KG1 (cell line): ENCODE measurements at places on chromosomes 5 and 9.

- DNase-seq, result no peak
Observed at GRCh38 chr5:147226512-147226911, 8.3 kb upstream of the STK32A start.

GRCh38 chr9:82923092-82923911 is 139.6 kb downstream of the RASEF start:
- no peak for DNase-seq

DNA sequence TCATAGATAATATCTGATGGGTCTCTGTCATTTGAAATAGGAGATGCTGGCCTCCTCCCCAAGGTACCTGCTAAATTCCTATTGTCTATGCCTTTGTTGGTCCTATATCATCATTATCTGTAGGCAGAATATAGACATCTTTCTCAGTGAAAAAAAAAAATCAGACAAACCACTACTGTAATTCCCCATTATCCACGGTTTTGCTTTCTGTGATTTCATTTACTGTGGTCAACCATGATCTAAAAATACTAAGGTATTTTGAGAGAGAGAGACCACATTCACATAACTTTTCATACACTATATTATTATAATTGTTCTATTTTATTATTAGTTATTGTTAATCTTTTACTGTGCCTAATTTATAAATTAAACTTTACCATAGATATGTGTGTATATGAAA is 122.5 kb downstream of the INVS start:
- DNase-seq, result no peak

- no peak for DNase-seq
Observed at GRCh38 chr9:126158588-126159429, 167.8 kb upstream of the MVB12B start.

DNA sequence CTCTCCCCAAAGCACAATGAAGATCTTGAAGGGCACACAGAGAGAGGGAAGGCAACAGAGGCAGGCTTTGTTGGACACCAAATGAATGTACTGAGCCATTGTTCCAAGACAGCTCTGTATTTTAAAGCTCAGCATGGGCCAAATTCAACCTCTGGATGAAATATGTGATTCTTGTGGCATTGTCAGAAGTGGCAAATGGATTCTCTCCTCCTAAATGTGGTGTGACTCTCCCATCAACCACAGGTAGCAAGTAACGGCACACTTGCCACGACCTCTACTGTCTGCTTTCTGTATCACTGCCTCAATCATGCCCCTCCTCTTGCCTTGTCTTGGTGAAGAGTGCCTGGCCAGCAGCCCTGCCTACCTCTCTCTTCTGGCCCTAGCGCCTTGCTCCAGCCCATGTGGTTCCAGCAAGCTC is 6.1 kb upstream of the MOB3B start:
- DNase-seq, result no peak

DNA sequence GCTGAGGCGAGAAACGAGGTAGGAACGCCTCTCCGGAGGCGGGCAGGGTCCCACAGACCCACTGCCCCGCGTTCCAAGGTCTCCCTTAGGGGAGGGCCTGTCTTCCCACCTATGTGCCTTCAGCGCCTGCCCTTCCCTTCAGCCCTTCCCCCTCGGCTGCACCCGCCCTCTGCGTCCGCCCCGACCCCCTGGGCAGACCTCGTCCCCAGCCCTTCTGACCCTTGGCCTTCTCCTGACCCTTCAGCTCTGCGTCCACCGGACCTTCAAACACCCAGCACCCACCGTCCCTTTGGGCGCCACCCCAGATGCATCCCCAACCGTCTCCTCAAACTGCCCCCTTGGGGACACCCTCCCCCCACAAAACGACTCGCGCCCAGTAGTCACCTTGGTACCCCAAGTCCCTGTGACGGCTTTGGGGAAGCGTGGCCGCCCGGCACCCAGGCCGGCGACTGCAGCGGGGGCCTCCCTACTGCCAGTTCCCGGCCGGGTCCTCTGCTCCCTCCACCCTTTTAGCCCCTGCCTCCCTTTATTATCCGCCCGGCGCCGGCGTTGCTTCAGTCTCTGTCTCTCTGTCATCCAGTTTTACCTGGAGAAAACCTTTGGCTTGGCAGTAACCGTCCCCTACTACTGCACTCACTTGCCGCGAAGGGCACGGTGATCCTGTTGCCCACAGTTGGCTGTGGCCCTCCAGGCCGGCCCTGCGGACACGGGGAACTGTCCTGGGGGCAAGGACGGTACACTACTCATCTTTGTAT is 421 bp downstream of the RUSC2 start:
- DNase-seq, result no peak

- DNase-seq, result no peak
Observed at GRCh38 chr5:28580616-28581015, 1542.2 kb upstream of the CDH9 start.

- DNase-seq, result no peak
Observed at GRCh38 chr5:109718216-109718615, 28.5 kb downstream of the MAN2A1 start.

DNA sequence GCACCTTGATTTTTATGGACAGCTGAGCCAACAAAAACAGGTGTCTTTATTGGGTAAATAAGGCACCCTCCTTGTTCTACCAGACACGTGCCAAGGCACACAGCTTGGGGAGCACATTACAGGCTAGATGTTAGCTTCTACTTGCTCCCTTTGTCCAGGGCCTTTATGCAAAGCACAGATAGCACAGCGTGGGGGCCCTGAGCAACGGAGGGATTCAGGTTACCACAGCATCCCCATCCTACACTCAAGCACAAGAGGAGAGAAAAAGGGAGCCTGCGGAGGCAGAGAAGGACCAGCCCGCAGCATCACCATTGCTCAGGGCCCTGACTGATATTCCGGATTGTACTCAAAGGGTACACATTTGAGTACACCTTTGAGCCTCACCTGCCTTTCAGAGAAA is 181.7 kb upstream of the KIF2A start:
- DNase-seq, result no peak

DNA sequence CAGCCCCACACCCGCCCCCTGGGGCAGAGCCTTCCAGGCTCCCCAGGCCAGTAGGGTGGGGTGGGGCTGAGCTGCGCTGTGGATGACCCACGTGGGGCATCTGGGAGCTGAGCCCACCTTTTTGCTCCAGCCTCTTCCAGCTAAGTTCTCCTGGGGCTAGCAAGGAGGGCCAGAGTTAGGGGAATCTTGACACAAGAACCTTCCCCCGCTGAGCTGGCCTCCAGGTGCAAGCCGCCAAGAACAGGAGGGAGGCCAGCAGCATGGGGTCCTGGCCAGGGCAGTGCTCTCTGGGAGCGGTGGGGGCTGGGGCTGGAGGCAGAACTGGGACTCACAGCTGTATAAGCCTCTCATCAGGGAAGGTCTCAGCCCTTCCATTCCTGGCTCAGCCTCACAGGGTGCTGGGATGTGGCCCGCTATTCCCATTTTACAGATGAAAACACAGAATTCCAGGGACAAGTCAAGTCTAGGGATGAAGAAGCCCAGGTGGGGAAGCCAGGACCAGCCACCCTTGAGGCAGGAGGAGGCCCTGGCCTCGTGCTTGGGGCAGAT is 21.5 kb downstream of the SARDH start:
- DNase-seq, result no peak

DNA sequence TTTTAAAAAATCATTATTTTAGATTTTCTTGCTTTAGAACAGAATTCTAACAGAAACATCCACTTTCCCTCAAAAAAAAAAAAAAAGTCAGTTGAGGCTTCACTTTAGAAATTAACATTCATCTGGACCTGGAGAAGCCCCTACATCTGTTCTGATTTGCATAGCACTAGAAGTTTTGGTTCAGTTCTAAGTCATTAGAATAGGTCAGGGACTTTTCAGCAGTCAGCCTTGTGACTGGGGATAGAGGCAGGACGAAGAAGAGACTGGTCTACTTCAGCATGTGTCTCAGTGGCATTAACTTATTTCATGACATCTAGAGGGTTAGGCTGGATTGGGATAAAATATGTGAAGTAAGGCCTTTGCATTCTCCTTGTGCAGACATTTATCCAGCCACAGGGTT is 215.8 kb upstream of the DAB2 start:
- DNase-seq, result no peak

DNA sequence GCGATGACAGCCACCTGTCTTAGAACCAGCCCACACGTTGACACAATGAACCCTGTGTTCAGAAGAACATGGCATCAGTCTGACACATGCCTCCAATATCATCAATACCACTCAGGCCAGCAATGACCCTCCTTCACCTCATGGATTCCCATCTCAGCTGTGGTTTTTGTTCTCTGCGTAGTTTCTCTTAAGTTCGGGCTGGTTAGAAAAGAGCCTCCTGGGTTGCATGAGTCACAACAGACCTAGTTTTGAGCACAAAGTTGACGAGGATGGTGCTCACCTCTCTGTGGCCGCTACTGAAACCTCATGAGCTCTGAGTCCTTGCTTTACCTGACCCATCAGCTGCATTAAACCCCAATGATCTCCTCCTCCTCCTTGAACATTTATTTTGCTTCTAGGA is 299.9 kb downstream of the SPOCK1 start:
- no peak for DNase-seq

- DNase-seq, result no peak
Observed at GRCh38 chr5:12805165-12805698, 901.0 kb upstream of the CTNND2 start.

GRCh38 chr5:180736536-180736935 is 3.3 kb downstream of the OR2Y1 start:
- no peak for DNase-seq

- no peak for DNase-seq
Observed at GRCh38 chr5:40402007-40402364, 277.7 kb upstream of the PTGER4 start.

- DNase-seq, result peak; percentile 66
Observed at GRCh38 chr9:128026255-128026772, 40.8 kb downstream of the NAIF1 start.

- no peak for DNase-seq
Observed at GRCh38 chr5:115767424-115767823, 49.0 kb downstream of the CDO1 start.

- no peak for DNase-seq
Observed at GRCh38 chr5:52811067-52811749, 23.5 kb downstream of the ITGA1 start.

DNA sequence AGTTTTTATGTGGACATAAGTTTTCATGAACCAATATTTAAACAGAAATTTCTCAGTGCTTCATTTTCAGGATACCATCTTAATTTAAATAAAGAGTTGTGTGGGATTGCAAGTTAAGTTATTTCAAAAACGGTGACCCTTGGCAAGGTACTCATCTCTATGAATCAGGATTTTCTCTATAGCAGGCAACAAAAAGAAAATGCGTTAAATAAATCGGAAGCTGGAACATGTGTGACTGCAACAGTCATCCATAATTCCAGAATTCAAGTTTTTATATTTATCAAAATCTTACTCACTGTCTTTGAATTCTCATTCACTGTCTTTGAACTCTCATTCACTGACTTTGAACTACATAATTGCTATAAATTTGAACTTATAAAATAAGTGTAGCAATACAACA is 5.8 kb upstream of the RECK start:
- no peak for DNase-seq

GRCh38 chr9:29514336-29514735 is 1941.1 kb upstream of the C9orf72 start:
- DNase-seq, result no peak

- no peak for DNase-seq
Observed at GRCh38 chr9:8653855-8654254, 854.3 kb upstream of the DMAC1 start.

- DNase-seq, result no peak
Observed at GRCh38 chr9:135189497-135189896, 102.0 kb downstream of the OLFM1 start.

- peak; percentile 36 for DNase-seq
Observed at GRCh38 chr5:87267574-87268125, at the start of gene RASA1. RASA1 (plus strand) TSS chr5:87267883; CDS start chr5:87268452, 569 bp downstream.

DNA sequence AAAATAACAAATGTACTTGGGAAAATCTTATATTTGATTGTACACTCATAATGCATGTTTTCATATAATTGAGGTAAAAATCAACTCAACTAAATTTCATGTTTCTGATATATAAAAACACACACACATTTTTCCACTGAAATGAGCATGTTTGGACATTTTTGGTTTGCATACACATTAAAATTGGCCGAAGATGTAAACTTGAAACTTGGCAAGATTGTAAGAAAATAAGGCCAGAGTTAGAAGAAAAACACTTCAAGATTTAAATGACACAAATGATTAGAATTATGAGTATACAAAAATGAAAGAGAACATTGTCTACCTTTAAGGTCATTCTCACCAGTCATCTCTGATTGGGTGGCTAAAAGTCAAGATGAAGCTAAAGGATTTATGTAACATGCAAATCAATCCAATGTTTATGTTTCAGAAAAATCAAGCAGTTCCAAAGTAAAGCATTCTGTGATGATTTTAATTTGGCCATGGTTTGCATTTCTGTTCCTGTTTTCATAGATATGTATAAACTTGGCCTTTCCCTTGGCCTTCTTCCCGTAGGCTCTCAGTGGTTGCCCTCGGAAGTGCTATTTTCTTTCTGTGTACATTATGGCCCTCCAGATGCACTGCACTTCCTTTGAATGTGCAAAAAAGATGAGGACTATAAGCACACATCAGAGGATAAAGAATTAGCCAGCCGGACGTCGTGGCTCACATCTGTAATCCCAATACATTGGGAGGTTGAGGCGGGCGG is 1105.4 kb upstream of the DMAC1 start:
- no peak for DNase-seq

- DNase-seq, result no peak
Observed at GRCh38 chr5:81853030-81853357, 102.1 kb upstream of the SSBP2 start.

- no peak for DNase-seq
Observed at GRCh38 chr9:69370430-69370829, 45.4 kb downstream of the ENTREP1 start.

GRCh38 chr5:3347741-3348140 is 247.9 kb upstream of the IRX1 start:
- no peak for DNase-seq

- DNase-seq, result no peak
Observed at GRCh38 chr9:125959951-125960619, 212.9 kb downstream of the PBX3 start.

DNA sequence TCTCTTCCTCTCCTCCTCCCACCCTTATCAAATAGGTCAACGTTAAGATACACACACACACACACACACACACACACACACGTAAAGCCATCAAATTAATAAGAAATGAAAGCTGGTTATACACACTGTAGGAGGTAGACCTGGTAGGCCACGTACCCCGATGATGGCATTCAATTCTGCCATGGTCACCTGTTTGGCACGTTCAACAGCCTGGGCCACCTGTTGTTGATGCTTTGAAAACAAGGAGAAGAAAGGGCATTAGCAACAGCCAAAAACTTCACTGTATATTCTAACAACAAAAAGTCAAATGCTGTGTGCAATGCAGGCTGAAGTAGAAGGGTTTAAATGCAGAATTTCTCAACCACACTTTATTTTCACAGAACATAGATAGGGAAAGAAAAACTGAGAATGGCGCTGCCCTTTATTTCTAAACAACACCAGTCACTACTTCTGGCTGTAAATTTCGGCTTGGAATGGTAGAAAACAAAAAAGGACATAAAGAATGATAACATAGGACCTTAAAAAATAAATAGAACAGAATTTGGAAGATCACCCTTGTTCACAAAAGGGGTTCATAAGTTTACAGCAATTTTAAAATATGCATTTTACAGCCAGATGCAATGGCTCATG is 37.2 kb downstream of the TLE1 start:
- no peak for DNase-seq
